Activated naive CD8-positive, alpha-beta T cell treated with anti-CD3 and anti-CD28 coated beads, Interleukin-2, amount 10 ng/mL, durations not matched to agents 7 days and 5 days (primary cell): ENCODE measurements at places on chromosomes 2 and 18. TPM values are rescaled to one million over a fixed set of nuclear protein-coding genes. Genes with fewer than 3 reads are reported as not detected.
A peak's percentile ranks its signal among the peaks of the same experiment; 100 is the strongest.

DNA sequence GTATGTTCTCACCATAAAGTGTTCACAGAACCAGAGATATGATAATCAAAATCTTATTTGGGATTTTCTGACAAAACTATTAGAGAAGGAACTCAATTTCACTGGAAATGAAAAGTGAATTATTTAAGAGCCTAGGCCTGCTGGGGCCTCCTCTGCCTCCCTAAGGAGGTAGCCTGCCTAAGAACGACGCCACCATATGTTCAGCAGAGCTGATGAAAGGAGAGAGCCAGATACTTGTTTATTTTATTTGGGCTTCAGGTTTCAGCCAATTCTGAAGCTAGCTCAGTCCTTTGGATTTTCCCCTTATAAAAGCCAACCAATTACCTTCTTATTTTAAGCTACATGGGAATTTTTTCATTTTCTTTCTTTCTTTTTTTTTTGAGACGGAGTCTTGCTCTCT, 433.1 kb upstream of the MAP2 start:
- no peak for DNase-seq

GRCh38 chr18:23859466-23860336, 154.9 kb upstream of the TTC39C start:
- no peak for DNase-seq

GRCh38 chr18:3192286-3192685, 27.5 kb downstream of the MYOM1 start:
- DNase-seq = no peak

- no peak for DNase-seq
Measured at GRCh38 chr2:69043736-69044400, 30.9 kb downstream of the ANTXR1 start.

DNA sequence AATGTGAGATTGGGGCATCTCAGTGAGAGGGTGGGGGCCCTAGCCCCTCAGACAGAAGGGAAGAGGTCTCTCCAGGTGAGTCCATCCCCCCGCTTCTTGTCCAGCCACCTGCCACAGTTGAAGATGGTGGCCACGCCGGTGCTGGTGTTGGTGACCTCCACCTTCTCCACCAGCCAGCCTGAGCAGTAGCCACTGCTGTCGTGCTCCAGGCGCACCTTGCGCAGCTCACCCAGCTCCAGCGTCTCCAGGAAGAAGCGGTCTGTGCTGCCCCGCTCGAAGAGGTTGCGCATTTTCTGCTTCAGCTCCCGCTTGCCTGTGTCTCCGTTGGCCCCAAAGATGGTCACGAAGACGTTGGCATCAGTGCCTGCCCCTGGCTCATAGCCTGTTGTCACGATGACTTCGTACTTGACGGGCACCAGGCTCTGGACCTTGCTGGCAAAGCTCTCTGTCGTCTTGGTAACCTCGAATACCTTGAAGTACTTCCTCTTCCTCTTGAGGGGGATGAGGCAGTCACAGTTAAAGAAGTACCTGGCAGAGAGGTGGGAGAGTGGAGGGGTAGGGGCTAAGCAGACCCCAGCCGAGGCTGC, 179.5 kb downstream of the LOXHD1 start:
- no peak for DNase-seq

DNA sequence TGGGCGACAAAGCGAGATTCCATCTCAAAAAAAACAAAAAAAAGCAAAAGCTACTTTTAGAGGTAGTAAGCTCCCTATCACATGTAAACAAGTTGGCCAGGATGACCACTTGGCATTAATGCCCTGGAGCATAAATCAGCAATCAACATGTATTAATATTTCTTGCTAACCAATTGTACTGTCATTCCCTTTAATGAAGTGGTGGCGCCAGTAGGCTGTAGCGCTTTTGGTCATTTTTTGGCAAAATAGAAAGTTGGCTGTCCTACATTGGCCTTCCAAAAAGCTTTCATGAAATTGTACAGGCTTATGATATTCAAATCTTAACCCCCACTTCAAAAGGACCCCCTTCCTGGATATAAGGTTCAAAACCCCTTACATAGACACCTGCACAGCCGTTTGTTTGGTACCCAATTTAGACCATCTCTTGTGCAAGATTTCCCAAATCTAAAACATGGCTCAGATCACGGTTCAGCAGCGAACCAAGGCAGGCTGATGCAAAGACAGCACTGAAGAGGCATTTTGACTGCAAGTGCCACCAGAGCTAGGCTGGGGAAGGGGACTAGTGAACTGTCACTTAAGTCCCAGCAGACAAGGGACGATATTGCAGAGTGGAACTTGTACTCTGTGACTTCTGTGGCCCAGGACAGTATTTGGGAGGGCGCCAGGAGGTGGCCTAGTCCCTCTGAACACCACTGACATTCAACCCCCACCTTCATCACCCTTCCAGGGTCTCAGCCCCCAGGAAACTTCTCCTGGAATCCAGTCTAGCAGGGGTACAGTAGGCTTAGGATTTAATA, 31.9 kb downstream of the SMAD7 start:
- peak; percentile 10 for DNase-seq

HOXD4 gene
- total RNA-seq = not detected

DNA sequence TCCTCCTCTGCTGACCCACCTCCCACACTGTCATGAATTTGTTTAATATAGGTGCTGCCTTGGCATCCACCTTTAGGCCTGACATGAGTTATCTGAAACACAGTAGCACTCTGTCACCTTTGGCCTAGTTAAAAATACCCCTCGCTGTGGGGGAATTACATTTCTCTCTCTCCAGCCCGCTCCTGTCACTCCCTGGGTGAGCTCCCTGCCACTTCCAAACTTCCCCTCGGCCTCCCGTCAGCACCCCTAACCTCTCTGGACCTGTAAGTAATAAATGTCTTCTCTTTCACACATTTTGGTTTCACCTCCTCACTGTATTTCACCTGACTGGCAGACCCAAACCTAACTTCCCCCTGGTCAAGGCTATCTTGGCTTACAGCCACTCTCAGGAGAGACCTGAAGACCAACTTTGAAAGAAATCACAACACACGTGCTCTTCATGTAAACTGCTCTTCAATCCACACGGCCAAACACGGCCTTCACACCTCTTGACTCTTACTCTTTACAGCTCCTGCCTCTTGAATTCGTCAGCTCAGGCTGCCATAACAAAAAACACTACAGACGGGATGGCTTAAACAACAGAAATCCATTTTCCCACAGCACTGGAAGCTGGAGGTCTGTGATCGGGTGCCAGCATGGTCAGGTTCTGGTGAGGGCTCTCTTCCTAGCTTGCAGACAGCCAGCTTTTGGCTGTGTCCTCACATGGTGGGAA, 28.3 kb downstream of the REEP1 start:
- no peak for DNase-seq

MYOM1 gene
- 2.7 TPM for total RNA-seq

IL36RN gene
- not detected for total RNA-seq

DNA sequence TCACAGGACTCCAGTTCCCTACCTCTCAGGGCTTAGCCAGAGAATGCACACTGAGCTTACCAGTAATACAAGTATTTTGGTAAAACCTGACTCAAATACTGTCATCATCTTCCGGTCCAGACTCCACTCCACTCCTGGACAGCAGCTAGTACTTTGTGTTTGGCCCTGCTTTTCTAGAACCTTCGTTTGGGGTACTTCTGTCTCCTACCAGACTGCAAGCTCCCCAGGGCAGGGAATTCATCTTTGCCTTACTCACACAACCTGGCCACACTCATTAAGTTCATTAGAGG, 108.9 kb upstream of the CDC42EP3 start:
- DNase-seq = no peak

MYL1 gene
- not detected for total RNA-seq

GRCh38 chr2:132586101-132586511, 83.9 kb downstream of the LYPD1 start:
- DNase-seq = no peak

GRCh38 chr2:165227571-165227970, 11.6 kb upstream of the SCN2A start:
- no peak for DNase-seq

GRCh38 chr2:182611009-182611408, 105.0 kb upstream of the DNAJC10 start:
- DNase-seq = no peak

DSG4 gene
- total RNA-seq = not detected

TMEM198 gene
- total RNA-seq = 1.1 TPM

DNA sequence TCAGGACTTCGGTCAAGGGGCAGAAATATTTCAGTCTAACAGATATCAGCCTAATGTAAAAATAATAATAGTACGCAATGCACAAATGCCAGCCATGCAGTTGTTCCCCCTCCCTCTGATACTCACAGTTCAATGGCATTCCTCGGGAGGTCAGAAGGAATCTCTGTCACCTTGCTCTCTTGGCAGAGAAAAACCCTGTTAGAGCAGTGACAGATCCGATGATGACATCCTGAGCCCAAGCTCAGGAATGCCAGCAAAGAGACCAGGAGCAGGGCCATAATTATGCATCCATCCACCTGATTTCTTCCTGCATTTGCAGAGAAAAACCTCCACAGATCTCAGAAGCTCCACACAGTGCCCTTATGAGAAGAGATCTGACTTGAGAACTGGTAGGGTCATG, at the start of gene FSHR:
Gene FSHR, minus strand, starts transcription at position 376 of the 400 bp plus-strand sequence. Its CDS starts 98 bp downstream, at position 278.
- no peak for DNase-seq

KANSL1L gene
- total RNA-seq = 10.2 TPM

DNA sequence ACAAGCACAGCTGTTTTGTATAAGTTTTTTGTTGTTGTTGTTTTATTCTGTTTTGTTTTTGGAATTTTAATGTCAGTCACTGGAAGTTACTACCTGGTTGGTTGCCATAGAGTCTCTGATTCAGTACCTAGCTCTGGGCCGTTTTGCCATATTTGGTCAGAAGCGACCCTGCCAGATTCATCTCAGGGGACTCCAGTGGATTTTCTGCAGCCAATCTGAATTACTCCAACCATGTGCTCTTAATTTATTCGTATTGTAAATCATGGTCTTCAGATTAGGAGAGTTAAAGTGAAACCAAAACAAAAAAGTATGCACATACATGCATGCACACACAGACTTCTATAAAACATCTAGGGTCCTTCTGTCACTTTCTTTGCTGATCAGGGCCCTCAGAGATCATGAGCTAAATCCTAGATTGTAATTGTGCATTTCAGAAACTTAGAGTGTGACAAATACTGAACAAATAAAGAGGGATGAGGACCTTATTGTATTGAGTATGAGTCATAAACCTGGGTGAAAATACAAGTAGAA, 317.4 kb upstream of the UBE2E3 start:
- DNase-seq = no peak

RAD51AP2 gene
- not detected for total RNA-seq

- DNase-seq = no peak
Measured at GRCh38 chr2:142426064-142426463, 295.2 kb upstream of the LRP1B start.

- DNase-seq = no peak
Measured at GRCh38 chr2:38690499-38691420, 24.8 kb downstream of the GALM start.

GRCh38 chr2:195269220-195269619, 387.8 kb upstream of the SLC39A10 start:
- no peak for DNase-seq

CFC1 gene
- not detected for total RNA-seq

DAW1 gene
- total RNA-seq = not detected

GRCh38 chr2:104863146-104863467, 9.2 kb downstream of the POU3F3 start:
- DNase-seq = no peak

NAPG gene
- total RNA-seq = 29.8 TPM

DNA sequence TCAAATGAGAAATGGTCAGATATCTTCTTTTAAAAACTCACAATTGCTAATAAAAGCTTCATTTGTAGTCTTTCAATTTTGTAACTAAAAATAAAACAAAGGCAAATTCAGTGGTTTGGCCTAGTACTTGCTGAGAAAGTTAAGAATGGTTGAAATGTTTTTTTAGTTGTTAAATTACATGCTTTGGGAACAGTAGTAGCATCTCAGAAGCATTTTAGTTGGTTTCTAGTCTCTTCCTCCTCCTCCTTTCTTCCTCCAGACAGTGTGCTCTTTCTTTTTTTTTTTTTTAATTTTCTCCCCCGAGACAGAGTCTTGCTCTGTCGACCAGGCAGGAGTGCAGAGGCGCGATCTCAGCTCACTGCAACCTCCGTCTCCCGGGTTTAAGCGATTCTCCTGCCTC, 9.8 kb downstream of the TRAK2 start:
- no peak for DNase-seq

- DNase-seq = no peak
Measured at GRCh38 chr2:239329972-239330572, 70.7 kb downstream of the HDAC4 start.

GRCh38 chr2:236573066-236573929, 3.7 kb downstream of the ACKR3 start:
- no peak for DNase-seq

DNA sequence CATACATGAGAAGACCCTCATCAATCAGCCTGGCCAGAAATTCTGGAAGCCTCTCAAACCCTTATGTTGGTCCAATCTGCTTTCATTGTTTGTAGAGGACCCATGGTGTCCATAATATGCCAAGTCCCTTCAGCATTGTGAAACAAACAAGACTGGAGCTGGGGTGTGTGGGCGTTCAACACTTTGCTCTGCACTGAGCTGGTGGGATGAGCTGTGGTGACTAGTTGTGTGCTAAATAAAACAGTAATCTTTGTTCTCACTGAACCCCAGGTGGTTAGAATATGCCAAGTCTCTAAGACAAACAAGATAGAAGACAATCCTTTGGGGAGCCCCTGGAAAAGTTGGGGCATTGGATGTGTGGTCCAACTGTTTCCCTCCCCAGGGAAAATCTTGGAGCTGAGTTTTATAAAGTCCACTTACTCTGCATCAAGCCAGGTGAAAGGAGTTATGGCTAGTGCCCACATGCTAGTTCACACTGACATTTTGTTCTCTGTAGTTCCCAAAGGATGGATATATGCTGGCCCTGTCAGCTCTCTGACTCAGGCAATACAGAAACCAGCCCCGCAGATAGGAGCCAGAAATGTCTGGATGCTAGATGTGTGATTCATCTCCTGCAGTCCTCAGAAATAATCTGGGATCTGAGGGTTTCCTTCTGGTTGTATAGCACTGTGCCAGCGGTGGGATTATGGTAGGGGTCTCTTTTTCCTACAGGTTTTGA, 260.2 kb downstream of the TMX3 start:
- no peak for DNase-seq

DNA sequence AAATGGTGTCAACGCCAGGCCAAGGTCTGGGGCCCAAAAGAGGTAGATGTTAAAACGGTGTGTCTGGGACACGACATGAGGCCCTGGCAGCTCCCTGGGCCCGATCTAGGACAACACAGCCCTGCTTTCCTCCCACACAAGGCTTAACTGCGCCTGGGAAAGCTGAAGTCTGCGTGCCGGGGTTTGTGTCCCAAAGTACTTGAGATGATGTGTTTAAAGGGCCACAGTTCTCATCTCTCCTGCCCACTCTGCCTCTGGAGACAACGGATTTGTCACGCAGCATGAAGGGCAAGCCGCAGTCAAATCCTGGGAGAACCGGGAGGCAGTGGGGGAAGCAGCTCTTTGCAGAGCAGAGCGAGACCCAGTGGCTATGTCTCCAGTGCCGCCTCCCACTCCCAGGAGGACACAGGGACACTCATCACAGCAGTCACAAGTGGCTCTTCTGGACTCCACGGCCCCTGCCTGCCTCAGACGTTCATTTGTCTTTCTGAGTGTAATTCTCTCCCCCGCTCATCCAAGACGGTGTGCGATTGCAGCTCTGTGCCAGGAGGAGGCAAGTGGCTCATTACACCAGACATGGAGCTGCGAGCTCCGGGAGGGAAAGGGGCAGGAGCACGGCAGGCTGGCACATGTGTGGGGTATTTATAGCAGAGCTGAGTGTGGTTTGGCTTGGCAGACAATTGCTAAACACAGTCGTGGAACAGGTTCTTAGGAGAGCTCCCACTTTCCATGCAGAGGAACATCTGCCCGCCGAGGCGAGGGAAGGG, 57.7 kb upstream of the SEMA4C start:
- no peak for DNase-seq

SKOR2 gene
- total RNA-seq = not detected
